Peyer's patch (tissue), 4 donors: ENCODE measurements at places on chromosomes 13 and 19.
A peak's percentile ranks its signal among the peaks of the same experiment; 100 is the strongest.

DNA sequence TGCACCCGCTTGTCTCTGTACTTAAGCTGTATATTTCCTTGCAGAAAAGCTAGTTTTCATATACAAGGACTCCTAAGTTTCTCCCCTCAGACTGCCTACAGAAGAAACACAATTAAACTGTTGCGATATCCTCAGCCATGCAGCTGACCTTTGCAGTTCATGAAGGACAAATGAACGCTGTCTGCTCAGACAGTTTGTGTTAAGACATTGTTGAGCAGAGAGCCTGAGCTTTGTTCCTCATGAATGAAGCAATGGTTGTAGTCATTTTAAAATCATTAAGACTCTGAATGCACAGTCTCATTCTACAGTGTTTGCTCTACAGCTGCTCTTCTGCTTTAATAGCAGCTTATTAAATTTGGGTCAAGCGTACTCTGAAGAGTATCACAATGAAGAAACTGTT is 23.2 kb upstream of the MAB21L1 start:
- DNase-seq, result no peak

- DNase-seq, result no peak
Observed at GRCh38 chr13:84605927-84606326, 723.7 kb upstream of the SLITRK1 start.

GRCh38 chr13:53885997-53886396 is 857.4 kb downstream of the OLFM4 start:
- DNase-seq, result no peak

- DNase-seq, result peak; percentile 12
Observed at GRCh38 chr19:378706-379105, 30.2 kb downstream of the C2CD4C start.

DNA sequence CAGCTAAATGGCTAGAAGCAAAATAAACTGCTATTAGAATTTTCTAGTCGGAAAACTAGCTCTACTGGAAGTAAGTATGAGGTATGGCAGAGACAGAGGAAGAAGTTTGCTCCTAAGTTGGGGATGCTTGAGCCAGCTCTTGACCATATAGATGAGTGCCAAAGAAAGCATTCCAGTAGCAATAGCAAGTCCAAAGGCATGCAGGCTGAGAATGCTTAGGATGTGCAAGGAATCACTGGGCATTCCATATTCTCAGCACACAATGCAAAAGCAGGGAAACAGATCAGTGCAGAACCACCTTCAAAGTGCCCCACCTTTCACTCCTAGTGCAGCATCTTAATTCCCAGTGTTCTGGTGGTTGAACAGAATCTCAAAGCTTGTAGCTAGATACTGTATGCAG is 32.9 kb downstream of the SERTM1 start:
- DNase-seq, result no peak

GRCh38 chr13:39317291-39317690 is 279.0 kb downstream of the NHLRC3 start:
- DNase-seq, result no peak

DNA sequence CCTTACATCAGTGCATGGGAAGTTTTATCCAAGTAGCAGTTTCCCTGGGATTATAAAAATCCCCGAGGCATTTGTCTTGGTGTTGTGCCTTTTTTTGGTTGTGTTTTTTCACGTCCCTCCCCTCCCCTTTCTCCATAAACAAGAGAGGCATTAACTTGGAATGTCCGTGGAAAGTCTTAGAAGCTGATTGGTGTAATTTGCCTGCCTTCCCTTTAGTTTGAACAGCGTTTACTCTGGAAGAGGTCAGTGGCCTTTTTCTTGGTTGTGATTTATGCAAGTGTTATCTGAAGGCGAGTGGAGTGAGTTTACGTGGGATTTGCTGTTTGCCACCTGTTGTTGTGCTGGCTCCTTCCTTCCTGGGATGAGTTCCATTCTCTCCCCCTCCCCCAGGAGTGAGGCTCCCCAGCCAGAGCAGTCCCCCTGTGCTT is 7.2 kb downstream of the ACTN4 start:
- DNase-seq, result no peak

- DNase-seq, result peak; percentile 56
Observed at GRCh38 chr13:31160857-31161556, 697 bp downstream of the HSPH1 start.

GRCh38 chr13:87677496-87678371 is 6.6 kb downstream of the SLITRK5 start:
- DNase-seq, result no peak

DNA sequence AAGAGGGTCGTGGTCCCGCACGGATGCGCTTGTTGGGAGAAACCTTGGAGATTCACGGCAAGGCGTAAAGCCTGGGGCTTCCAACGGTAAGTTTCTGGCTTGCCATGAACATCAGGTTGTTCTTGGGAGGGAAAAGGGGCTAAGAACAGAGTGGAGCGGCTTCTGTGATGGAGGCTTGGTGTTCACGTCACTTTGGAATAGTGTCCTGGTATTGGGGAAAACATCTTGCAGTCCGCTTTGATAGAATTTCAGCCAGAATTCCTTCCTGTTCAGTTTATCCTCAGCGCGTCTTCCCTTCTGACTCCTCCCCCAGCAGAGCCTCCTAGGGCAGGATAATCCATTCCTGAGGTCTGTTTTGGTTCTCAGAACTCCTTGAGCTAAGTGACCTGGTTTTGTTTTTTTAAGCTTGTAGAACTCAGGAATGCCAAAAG is 2.0 kb downstream of the KCTD15 start:
- DNase-seq, result no peak

DNA sequence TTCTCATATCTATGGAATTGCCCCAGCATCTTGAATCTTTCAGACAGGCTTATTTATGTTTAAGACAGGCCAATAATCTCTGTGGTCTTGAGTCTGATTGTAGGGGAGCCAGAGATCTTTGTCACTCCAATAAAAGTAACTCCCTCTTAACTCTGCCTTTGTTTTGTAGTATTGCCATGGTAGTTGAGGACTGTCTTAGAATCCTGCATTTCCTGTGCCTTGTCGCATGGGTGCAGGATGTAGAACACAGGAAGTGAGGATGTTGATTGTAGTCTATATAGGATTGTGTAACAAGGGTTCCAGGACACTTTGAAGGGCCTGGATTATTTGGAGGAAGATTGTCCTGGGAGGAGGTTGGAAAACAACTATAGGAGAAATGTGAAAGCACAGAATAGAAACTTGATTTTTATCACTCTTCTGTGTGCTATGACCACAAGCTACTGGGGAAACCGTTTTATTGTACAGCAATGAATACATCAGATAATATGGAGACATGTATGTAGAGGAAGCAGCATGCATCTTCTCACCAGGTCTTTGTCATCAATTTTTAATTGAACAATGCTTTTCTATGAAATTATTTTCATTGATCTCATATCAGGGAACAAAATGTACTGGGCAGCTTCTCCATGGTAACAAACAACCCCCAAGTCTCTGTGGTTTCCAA is 411.7 kb downstream of the FGF9 start:
- no peak for DNase-seq

DNA sequence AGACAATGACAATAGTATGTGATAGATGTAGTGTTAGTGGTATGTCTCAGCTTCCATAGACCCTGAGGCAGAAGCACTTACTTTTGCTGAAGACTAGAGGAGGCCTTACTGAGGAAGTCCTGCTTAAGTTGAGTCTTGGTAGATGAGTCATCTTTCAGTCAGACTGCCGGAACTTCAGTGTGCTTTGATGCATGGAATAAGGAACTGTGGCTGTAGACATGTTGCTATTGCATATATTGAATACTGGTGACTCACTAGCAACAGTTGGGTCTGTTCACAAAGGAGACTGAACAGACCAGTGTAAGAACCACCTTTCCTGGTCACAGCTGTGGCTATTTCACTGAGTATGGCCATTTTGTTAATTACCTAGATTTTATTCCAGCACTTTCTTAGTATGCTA is 1000.6 kb downstream of the OLFM4 start:
- DNase-seq, result no peak

GRCh38 chr19:14342809-14343208 is 38.4 kb upstream of the ADGRE5 start:
- DNase-seq, result no peak

DNA sequence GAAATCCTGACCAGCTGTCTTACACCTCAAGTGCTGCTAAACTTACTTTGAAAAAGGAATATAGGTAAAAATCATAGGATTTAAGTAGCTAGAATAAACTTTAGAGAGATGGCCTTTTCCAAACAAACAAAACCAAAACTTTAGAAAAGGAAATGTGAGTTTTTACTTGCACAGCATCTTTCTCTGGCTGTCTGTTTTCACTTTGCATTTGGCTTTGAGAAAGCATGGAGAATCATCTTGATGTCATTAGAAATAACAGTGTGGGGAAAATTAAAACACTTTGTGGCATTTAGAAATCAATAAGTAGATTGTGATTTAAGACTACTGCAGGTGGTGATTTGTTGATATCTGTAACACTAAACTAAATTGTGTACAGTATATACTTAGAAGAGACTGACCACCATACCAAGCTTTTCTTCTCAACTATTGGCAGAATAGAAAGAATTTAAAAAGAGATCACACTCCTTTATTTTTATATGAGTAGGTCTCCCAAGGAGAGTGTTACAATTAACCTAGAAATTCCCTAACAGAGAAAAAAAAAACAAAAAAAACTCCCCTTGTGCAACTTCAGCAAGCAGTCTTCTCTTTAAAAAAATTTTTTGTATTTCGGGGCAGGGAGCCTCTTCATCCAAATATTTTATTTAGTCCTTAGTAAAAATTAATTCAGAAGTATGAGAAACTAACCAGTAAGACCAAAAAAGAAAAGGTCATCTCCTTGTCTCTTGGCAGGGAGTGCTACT is 6.1 kb downstream of the WDFY2 start:
- DNase-seq, result no peak

GRCh38 chr13:26202365-26202972 is 19.6 kb downstream of the RNF6 start:
- DNase-seq, result no peak

DNA sequence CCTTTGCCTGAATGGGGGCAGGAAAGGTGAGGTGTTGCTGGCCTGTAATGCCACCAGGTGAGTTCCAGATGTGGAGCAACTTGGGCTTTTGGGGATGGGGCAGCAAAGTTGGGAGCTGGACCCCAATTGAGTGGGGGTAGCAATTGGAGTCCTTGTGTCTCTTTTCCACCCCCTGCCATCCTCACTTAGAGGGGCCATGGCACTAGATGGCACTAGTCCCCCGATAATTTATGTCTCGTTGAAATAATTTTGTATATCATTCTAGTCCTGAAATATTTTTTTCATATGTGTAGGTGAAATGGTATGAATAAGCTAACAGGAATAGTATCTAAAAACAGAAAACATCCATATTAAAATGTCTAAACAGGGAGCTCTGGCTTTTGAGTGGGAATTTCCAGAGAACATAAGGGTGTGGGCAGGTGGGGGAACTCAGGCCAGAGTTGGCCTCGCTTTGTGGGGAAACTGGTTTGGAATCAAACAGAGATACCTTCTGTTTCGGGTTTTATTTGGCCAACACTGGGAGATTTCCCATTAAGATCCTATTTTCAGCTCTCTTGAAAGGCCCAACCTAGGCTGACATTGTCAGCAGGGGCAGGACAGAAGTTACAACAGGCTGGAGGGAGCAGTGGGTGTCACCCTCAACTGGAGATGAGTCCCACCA is 3.4 kb downstream of the ZNF576 start:
- no peak for DNase-seq

GRCh38 chr19:52464798-52465470 is 11.6 kb downstream of the ZNF578 start:
- DNase-seq, result no peak

DNA sequence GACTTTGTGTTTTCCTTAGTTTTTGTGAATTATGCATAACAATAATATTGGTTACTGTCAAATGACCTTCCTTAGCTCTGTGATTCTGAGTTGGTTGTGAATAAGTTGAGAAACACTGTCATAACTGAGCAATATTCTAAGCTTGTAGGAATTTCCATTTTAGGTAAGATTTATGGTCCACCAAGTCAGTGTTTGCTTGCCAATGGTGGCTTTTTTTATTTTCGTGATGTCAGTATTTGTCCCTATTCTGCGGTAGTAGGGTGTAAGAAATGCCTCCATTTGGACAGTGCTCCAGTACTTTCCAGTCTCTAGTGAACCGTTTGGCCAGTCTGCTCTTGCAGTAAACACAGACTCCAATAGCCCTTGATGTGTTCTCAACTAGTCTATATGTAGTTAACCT is 94.7 kb downstream of the FRY start:
- DNase-seq, result no peak

DNA sequence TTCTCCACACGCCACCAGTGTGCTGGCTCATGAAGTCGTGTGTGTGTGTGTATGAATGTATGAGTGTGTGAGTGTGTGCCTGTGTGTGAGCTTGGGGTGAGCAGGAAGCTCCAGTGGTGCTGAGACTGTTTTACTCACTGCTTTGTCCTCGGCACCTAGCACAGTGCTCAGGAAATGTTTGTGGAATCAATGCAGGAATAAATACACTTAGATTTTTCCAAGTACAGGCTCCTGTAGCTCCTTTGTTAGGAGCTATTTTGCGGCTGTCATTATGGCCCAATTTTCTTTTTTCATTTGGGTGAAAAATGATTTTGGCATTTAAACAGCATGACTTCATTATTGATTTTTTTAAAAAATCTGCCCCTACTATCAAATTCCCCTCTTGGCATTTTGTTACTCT is 193.5 kb upstream of the KL start:
- DNase-seq, result no peak

DNA sequence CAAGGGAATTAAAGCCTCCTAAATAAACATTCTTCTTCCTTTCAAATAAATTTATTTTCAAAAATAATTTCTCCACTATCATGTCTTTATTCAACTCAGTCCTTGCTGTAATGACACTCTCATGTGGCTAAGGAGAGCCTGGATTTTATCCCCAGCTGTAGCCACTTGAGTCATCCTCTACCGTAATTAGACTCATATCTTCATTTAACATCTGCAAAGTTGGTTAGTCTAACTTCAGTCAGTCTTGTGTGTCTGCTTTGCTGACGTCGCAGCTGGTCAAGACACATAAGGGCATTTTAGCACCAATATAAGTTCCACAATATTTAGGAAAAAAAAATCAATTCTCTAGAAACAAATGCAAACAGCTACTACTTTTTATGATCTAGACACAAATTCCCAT is 776.4 kb upstream of the ATXN8OS start:
- no peak for DNase-seq

DNA sequence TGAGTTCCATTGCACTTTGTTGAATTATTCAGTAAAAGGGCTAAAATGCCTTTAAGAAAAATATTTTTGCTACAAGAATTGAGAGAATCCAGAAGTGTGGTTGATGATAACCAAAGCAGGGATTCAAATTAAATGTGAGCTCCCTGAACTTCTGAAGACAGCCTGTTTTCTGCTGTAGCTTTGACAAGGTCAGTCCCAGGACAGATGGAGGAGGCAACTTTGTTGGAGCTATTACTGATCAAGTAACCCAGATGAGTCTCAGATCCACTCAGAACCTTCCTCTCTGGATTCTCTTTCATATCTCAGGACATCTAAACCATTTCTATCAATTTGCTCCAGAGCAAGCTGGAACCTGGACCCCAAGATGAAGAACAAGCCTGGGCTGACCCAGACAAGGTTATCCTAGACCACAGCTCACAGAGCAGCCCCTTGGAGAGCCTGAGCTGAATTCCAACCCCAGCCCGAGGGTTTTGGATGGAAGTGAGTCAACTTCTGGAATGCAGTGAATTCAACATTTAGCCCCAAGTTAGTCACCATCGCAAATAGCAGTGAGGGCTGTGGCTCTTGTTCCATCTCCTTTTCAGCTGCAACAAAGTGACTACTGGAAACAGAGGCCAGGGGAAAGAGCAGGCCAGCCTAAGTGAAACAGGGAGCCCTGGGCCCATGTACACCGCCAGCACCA is 137.8 kb upstream of the TSC22D1 start:
- no peak for DNase-seq

GRCh38 chr19:57212109-57212508 is 18.7 kb upstream of the AURKC start:
- no peak for DNase-seq
